ENCODE measurements at places on chromosomes 1 and 21. TPM values are rescaled to one million over a fixed set of nuclear protein-coding genes. Genes with fewer than 3 reads are reported as not detected.

The SELENBP1 gene
- not detected for total RNA-seq

The PHLDA3 gene
- 3.3 TPM for total RNA-seq

GRCh38 chr1:162248854-162249535 is 127.7 kb downstream of the SPATA46 start:
- no peaks in the 10 kb centered on the region for H3K36me3 ChIP-seq
- DNase-seq = no peak
- H3K4me3 ChIP-seq = no peak overlapping the region
- peaks cover 37% of the 10 kb centered on the region for H3K27me3 ChIP-seq
- no peak overlapping the region for H3K27ac ChIP-seq

DNA sequence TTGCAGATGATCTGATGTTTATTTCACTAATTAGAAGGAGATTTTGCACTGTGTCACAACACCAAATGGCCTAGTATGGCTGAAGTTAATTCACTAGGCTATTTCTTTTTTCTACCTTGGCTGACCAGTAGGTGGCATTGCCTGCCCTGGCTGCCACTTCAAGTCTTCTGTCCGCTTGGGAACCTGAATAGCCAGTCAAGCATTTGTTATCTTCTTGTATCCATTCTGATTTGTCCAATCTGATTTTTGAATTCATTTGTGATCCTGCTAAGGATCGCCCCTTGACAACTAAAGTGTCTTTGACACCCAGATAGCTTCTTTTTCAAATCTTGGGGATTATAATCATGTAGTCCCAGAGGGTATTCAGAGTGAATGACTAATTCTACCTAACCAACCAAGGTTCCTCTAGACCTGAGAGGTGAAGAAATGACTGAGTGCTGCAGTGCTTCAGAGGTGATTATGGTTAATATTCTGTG is 99.4 kb downstream of the GIPC2 start:
- H3K27me3 ChIP-seq = peaks cover 10% of the 10 kb centered on the region
- H3K36me3 ChIP-seq = no peaks in the 10 kb centered on the region
- no peak overlapping the region for H3K4me3 ChIP-seq
- DNase-seq = peak; percentile 65
- no peak overlapping the region for H3K27ac ChIP-seq
- H3K4me1 ChIP-seq = peaks cover 7% of the 10 kb centered on the region

DNA sequence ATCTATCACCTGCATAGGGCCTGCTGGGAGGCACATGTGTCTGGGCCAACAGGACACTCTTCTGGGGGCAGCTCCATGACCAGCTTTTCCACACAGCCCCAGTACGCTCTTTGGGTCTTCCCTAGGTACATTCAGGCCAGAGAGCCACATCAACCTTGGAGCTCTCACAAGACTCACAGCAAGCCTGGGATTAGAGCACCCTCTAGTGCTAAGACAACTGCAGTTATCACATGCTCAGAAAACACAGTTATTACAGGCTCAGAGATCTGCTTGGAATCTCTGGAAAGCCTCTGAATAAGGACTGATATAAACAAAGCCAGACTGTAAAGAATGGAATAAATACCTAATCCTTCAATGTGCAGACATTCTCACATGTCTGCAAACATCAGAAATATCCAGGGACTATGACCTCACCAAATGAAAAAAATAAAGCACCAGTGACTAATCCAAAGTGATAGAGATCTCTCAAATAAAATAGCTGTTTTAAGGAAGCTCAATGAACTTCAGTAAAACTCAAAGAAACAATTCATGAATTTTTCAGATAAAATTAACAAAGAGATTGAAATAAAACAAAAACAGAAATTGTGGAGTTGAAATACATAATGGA is 563.9 kb upstream of the NR5A2 start:
- no peak for DNase-seq
- no peak overlapping the region for H3K4me3 ChIP-seq
- H3K36me3 ChIP-seq = peaks cover 7% of the 10 kb centered on the region
- H3K27ac ChIP-seq = no peak overlapping the region
- no peaks in the 10 kb centered on the region for H3K4me1 ChIP-seq

- peaks cover 12% of the 10 kb centered on the region for H3K36me3 ChIP-seq
- peaks cover 58% of the 10 kb centered on the region for H3K4me1 ChIP-seq
- peak overlapping the region; percentile 68 for H3K4me3 ChIP-seq
- no peak for DNase-seq
These were observed 67.5 kb upstream of the DUSP10 start for GRCh38 chr1:221809091-221810029.

DNA sequence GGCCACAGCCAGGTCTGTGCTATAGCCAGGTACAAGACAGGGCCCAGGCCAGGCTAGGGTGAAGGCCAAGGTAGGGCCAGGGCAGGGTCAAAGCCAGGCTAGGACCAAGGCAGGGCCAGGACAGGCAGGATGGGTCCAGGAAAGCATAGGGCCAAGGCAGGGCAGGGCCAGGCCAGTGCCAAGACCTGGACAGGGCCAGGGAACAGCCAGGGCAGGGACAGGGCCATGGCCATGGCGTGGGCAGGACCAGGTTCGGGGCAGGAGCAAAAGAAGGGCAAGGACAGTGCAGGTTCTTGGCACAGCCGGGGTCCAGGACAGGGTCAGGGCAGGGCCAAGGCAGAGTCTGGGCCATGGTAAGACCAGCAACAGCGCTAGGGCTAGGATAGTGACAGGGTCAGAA is 153.4 kb downstream of the LIPI start:
- H3K4me1 ChIP-seq = no peaks in the 10 kb centered on the region
- H3K4me3 ChIP-seq = no peak overlapping the region
- no peak for DNase-seq
- no peaks in the 10 kb centered on the region for H3K27me3 ChIP-seq

The ZNF648 gene
- not detected for total RNA-seq

The TAS1R1 gene
- total RNA-seq = not detected

DNA sequence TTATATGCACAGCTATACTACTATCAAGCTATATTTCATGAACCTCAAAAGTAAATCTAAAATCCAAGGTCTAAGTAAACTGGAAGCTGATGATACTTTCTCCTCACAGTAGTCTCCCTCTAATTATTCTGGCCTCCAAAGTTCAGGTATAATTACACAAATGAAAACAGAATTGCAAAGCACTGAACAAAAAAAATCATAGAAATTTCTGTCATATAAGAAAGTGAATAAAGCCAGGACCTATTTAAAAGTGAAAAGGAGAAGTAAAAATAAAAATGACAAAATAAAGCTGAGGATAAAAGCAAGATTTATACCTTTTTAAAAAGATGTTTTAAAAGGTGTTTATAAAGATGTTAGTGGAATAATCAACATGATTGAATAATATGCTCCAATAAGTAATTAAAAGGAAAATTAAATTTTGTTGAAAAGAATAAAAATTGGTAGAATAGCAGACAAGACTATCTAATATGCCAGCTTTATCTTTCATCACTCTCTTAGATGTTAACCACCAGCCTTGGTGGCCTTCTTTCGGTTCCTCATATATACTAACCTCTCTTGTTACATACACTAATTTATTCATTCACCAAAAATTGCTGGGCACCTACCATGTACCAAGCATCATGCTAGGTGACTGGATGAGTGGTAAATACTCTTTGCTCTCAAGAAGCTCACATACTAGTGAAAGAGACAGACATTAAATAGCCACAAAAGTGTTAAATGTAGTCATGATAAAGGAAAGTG is 25.1 kb downstream of the SHCBP1L start:
- H3K36me3 ChIP-seq = no peaks in the 10 kb centered on the region
- DNase-seq = no peak
- H3K4me1 ChIP-seq = no peaks in the 10 kb centered on the region
- H3K4me3 ChIP-seq = no peak overlapping the region
- peaks cover 34% of the 10 kb centered on the region for H3K27me3 ChIP-seq

- H3K36me3 ChIP-seq = no peaks in the 10 kb centered on the region
- DNase-seq = no peak
- H3K4me1 ChIP-seq = no peaks in the 10 kb centered on the region
- H3K27me3 ChIP-seq = no peaks in the 10 kb centered on the region
- H3K27ac ChIP-seq = no peak overlapping the region
These were observed 48.3 kb downstream of the SLC22A15 start for GRCh38 chr1:116024626-116025025.

The TFF2 gene
- not detected for total RNA-seq

The OR2AK2 gene
- total RNA-seq = not detected

GRCh38 chr21:45695086-45695485 is 51.6 kb downstream of the PCBP3 start:
- H3K36me3 ChIP-seq = no peaks in the 10 kb centered on the region
- no peak overlapping the region for H3K4me3 ChIP-seq
- peaks cover 8% of the 10 kb centered on the region for H3K4me1 ChIP-seq
- peaks cover 21% of the 10 kb centered on the region for H3K27me3 ChIP-seq

GRCh38 chr1:53913352-53914033 is 19.5 kb downstream of the DIO1 start:
- DNase-seq = no peak
- no peaks in the 10 kb centered on the region for H3K36me3 ChIP-seq
- no peak overlapping the region for H3K4me3 ChIP-seq
- H3K4me1 ChIP-seq = no peaks in the 10 kb centered on the region

GRCh38 chr1:234241941-234242490 is 131.2 kb upstream of the COA6 start:
- H3K27me3 ChIP-seq = peaks cover 32% of the 10 kb centered on the region
- no peak overlapping the region for H3K27ac ChIP-seq
- no peak overlapping the region for H3K4me3 ChIP-seq
- peaks cover 5% of the 10 kb centered on the region for H3K4me1 ChIP-seq
- peaks cover 4% of the 10 kb centered on the region for H3K36me3 ChIP-seq

The TAS1R3 gene
- 0.81 TPM for total RNA-seq

DNA sequence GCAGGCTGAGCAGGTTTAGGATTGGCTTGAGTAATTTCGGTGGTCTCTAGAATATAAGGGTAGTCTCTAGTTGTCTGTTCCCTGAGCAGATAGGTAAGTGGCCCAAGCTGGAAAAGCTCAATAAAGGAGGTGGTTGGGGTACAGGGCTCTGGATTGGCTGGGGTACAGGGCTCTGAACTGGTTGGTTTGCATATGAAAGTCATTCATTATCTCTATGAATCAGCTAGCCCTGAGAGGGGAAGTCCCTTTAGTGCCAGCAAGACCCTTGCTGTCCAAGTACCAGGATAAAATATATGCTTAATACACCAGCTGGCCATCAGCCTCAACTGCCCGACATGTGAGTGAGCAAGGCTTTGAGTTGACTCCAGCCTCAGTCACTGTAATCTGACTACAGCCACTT is 93.0 kb downstream of the ZBTB18 start:
- H3K27ac ChIP-seq = no peak overlapping the region
- H3K4me1 ChIP-seq = no peaks in the 10 kb centered on the region
- peaks cover 13% of the 10 kb centered on the region for H3K27me3 ChIP-seq

DNA sequence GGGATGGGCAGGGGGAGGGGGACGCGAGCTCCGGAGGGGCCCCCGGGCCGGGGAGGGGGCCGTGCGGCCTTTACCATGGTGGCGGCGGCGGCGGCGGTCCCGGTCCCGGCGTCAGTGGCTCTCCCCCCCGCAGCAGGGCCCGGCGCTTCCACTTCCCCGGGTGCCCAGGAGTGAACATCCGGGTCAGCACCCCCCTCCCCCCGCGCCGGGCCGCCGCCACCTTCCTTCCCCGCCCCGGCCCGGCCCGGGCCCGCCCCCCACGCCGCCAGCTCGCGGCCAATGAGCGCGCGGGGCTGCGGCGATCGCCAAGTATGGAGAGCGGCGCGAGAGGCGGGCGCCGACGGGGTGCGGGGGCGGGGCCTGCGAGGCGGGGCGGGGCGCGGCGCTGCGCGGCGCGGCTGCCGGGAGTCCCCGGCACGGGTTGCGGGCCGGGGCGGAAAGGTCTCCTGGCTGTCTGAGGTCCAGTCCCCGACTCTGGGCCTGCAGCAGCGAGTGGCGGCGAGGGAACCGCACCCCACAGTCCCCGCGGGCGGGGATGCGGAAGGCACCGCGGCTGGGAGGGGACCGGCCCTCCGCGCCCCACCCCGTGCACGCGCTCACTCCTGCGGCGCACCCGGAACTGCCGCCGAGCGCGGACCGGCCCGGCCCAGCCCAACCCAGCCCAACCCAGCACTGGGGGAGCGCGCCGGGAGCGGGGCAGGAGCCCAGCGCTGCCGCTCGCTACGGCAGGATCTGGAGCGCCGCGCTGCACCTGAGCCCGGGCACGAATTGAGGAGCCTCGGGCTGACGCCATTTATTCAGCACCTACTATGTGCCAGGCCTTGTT is at the start of gene CAPZB:
TSS of gene CAPZB (minus strand) at position 178 of the 826 bp plus-strand sequence. CDS start at position 77, 101 bp downstream.
- H3K36me3 ChIP-seq = no peaks in the 10 kb centered on the region
- H3K27me3 ChIP-seq = no peaks in the 10 kb centered on the region
- peak within 1 kb of the TSS; percentile 93 for H3K4me3 ChIP-seq
- peaks cover 55% of the 10 kb centered on the region for H3K4me1 ChIP-seq
- H3K27ac ChIP-seq = peak within 1 kb of the TSS; percentile 88
- peak; percentile 96 for DNase-seq

- H3K27ac ChIP-seq = no peak overlapping the region
- no peaks in the 10 kb centered on the region for H3K4me1 ChIP-seq
- no peaks in the 10 kb centered on the region for H3K36me3 ChIP-seq
- no peak overlapping the region for H3K4me3 ChIP-seq
These were observed 66.0 kb upstream of the SCYL3 start for GRCh38 chr1:169959686-169960085.

The SORT1 gene
- 7.9 TPM for total RNA-seq

The TLR5 gene
- 0.38 TPM for total RNA-seq

The SOD1 gene
- 228 TPM for total RNA-seq

The NUDT4B gene
- 2.4 TPM for total RNA-seq

DNA sequence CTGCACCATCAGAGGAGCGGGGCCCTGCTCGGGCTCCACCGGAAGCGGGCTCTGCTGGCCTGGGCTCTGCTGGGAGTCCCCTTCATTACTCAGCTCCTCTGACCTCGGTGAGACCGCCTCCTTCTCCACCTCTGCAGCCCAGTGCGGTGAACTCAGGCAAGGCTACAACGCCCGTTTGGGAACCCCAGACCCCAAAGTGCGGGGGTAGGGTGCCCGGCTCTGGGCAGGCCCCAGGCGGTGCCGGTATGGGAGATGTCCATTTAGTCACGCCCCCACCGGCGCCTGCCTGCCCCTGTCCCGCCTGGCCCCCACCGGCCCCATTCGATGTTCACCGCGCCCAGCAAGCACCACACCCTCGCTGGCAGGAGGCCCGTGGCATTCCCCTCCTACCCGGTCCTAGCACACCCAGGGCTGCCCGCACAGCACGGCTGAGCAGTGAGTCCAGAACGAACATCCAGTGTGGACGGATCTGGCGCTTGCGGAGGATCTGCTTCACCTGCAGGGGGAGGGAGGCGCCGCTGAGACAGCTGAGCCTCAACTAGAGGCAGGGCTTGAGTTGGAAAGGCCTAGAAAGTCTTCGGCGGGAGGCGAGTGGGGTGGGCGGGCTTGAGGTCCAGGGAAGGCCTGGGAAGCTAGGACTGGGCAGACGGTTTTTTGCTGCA is 10.0 kb downstream of the MAP3K6 start:
- H3K27ac ChIP-seq = peak overlapping the region; percentile 67
- no peaks in the 10 kb centered on the region for H3K36me3 ChIP-seq
- H3K4me1 ChIP-seq = peaks cover 30% of the 10 kb centered on the region
- peak overlapping the region; percentile 66 for H3K4me3 ChIP-seq
- peak; percentile 82 for DNase-seq

The ODR4 gene
- total RNA-seq = 23.7 TPM

The FLG gene
- not detected for total RNA-seq

The S100A16 gene
- not detected for total RNA-seq

DNA sequence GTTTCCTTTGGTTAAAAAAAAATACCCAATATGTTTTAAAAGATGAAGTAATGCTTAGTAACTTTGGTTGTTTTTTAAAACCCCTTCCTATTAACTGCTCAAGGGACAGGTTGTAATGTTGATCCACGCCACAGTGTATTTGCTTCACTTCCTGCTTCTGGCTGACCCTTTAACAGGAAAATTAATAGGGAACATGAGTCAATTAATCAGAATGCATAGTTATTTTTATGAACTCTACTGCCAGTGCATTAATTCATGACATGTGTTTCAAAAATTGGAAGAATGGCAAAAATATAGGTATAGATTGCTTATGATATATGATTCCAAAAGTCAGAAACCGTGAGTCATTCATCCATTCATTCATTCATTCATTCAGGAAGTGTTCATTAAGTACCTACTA is 204.8 kb downstream of the SETD4 start:
- no peaks in the 10 kb centered on the region for H3K4me1 ChIP-seq
- H3K4me3 ChIP-seq = no peak overlapping the region
- H3K27ac ChIP-seq = no peak overlapping the region
- H3K27me3 ChIP-seq = peaks cover 25% of the 10 kb centered on the region
- DNase-seq = no peak
